ENCODE measurements at places on chromosomes 7 and 10. TPM values are rescaled to one million over a fixed set of nuclear protein-coding genes. Genes with fewer than 3 reads are reported as not detected.

The LRRC61 gene
- total RNA-seq, result 14.3 TPM

The PRPS1L1 gene
- total RNA-seq, result not detected

The PKD1L1 gene
- total RNA-seq, result 0.09 TPM

The GIMAP1 gene
- not detected for total RNA-seq

The DHTKD1 gene
- 62.0 TPM for total RNA-seq

The CNPY1 gene
- total RNA-seq, result not detected

The AGMO gene
- 0.30 TPM for total RNA-seq

The ATOH7 gene
- 0.93 TPM for total RNA-seq

All from neural progenitor cell (in vitro differentiated cells).